CD4-positive, alpha-beta T cell treated with Interleukin-15 for 1 hour (primary cell): ENCODE measurements at places on chromosomes 3 and 15.

GRCh38 chr15:88083811-88084760 lies 172.5 kb downstream of the NTRK3 start:
- DNase-seq: no peak

GRCh38 chr15:43449981-43450380 lies 43.0 kb downstream of the TP53BP1 start:
- no peak for DNase-seq

DNA sequence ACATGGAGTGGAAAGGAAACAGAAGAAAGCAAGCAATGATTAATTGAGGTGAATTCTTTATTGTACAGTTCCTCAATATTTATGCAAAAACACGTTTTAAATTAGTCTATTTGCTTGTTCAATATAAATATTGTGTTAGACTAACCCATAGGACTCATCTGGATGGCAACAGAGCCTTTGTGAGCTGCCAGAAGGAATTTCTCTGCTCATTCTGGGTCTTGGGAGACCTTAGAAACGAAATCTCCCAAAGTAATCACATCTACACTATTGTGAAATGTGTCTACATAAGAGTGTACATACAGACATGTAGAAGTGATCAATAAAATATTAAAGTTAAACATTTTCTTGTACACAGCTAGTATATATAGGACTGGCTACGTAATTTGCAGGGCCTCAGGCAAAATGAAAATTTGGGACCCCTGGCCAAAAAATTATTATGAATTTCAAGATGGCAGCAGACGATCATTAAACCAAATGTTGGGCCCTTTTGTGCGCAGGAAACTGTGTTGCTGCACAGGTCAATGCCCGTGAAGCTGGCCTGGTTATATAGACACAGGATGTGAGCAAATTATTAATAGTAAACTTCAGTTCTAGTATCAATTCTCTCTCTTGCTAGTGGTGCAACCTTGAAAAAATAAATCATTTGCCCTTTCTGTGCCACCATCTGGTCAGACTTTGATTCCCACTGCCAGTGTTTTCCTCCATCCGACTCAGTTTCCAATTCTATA lies 83.3 kb downstream of the MINAR1 start:
- DNase-seq: no peak

GRCh38 chr3:58529516-58530353 lies 7.3 kb downstream of the ACOX2 start:
- no peak for DNase-seq

DNA sequence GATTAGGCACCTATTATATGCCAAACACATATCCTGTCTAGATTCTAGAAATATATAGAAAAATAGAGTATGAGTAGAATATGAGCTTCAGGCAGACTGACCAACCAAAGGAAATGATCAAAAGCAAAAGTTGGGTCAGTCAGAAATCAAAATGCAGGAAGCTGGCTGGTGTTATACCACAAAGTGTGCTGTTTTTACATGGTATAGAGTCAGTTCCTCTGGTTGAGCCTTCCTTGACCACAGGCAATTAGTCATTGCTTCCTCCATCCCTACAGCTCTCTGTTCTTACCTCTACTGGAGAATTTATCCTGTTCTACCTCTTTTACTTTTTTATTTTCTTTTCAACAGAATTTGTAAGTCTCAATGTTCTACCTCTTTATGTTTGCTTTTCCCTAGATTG lies 149.8 kb downstream of the TMCO5A start:
- no peak for DNase-seq

DNA sequence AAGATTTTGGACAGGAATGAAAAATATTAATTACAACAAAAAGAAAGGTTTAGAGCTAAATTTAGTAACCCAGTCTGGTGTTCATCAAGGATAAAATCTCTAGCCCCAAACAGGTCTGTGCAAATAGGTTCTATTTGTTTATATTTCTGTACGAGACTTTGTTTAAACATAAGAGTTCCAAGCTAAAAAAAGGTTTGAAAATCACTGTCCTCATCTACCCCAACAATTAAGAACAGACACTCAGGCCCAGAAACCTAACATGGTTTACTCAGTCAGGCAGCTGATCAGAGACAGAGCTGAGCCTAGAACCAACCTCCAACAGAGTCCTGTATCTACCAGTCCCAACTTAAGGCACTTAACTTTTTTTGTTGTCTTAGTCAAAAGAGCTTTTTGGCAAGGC lies 49.3 kb downstream of the SNX4 start:
- DNase-seq: no peak

- DNase-seq: no peak
Observed at GRCh38 chr3:57726397-57726796, 29.7 kb upstream of the SLMAP start.

- no peak for DNase-seq
Observed at GRCh38 chr3:44013967-44014366, 227.7 kb upstream of the TOPAZ1 start.

- DNase-seq: no peak
Observed at GRCh38 chr3:197475514-197475913, 80.3 kb downstream of the BDH1 start.

GRCh38 chr3:111603679-111604078 lies 8.5 kb upstream of the ZBED2 start:
- no peak for DNase-seq

GRCh38 chr3:47571391-47572175 lies 7.1 kb downstream of the CSPG5 start:
- DNase-seq: no peak

DNA sequence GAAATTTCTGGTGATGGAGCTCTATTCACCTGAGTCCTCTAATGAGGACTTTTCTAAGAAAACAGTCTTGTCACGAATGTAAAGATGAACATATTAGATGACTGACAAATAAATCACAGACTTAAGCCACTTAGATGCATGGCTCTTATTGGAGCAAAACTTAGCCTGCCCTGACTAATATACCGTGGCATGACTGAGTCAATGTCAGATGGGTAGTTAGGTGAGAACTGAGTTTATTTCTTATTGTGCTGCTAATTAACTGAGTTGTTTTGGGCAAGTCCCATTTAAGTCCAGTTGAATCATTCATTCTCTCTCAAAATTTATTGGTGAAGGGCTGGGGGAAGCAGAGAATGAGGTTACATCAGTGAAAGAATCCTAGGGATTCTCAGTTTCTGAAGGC lies 459.8 kb downstream of the MCTP2 start:
- DNase-seq: no peak
